Suppressor macrophage (primary cell): ENCODE measurements at places on chromosomes 13 and 19.

GRCh38 chr13:44199627-44200207 is 173.9 kb upstream of the SERP2 start:
- no peak for DNase-seq

DNA sequence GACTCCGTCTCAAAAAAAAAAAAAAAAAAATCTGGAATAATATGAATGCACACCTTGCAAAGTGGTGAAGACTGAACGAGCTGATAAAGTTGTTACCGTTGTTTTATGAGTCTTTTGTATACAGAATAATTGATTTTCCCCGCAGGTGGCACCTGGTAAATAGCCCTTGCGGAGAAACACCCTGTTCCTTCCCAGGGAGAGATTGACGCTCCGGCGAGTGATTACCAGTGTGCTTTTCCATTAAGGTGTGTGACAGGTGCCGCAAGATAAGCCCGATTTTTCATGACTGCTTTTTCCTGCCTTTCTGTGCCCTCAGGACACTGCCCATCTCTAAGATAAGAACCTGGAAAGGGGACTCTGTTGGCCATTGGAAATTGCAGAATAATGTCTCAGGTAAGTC is 943 bp downstream of the ZNF302 start:
- DNase-seq = no peak

GRCh38 chr19:29503140-29503758 is 22.5 kb upstream of the VSTM2B start:
- no peak for DNase-seq

DNA sequence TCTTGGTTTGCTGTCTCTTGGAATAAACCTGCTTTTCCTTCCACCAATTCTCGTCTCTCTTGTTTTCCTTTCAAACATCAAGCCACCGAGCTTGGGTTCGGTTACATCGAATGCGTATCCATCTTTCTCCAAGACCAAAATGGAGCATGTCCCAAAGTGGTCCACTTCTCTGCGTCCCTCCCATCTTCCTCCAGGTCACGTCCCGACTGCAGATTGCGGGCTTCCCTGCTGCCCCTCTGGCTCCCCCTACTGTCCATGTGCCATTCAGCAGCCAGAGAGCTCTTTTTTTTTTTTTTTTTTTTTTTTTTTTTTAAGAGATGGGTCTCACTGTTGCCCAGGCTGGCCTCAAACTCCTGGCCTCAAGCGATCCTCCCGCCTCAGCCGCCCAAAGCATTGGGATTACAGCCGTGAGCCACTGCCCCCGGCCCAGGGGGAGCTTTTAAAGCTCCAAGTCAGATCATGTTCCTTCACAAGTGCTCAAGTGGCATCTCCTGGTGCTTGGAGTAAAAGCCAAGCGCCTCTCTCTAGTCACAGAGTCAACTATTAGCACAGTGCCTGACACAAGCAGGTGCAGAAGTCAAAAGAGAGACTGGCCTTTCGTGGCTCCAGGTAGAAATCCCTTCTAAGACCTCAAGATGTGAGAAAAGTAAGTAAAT is 10.0 kb downstream of the COL5A3 start:
- peak; percentile 68 for DNase-seq

GRCh38 chr13:47076500-47076899 is 179.6 kb upstream of the HTR2A start:
- DNase-seq = no peak

GRCh38 chr19:11165486-11166030 is 10.0 kb upstream of the SPC24 start:
- no peak for DNase-seq

- DNase-seq = peak; percentile 68
These were observed 11.9 kb downstream of the PEAK3 start for GRCh38 chr19:2270157-2270422.

DNA sequence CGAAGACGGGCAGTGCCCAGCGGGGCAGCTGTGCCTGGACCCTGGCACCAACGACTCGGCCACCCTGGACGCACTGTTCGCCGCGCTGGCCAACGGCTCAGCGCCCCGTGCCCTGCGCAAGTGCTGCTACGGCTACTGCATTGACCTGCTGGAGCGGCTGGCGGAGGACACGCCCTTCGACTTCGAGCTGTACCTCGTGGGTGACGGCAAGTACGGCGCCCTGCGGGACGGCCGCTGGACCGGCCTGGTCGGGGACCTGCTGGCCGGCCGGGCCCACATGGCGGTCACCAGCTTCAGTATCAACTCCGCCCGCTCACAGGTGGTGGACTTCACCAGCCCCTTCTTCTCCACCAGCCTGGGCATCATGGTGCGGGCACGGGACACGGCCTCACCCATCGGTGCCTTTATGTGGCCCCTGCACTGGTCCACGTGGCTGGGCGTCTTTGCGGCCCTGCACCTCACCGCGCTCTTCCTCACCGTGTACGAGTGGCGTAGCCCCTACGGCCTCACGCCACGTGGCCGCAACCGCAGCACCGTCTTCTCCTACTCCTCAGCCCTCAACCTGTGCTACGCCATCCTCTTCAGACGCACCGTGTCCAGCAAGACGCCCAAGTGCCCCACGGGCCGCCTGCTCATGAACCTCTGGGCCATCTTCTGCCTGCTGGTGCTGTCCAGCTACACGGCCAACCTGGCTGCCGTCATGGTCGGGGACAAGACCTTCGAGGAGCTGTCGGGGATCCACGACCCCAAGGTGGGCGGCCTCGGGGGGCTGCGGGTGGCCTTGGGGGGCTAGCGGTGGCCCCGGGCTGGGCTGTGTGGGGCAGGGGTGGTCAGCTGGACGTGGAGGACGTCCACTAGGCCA is 4.8 kb downstream of the GRIN3B start:
- no peak for DNase-seq

- DNase-seq = peak; percentile 86
These were observed at the start of gene DHDH for GRCh38 chr19:48933382-48933932. DHDH (plus strand) TSS chr19:48933699; CDS start chr19:48933722, 23 bp downstream.

- DNase-seq = peak; percentile 47
These were observed 14.7 kb downstream of the TLE5 start for GRCh38 chr19:3047496-3048189.

GRCh38 chr13:50080203-50080910 is 65.1 kb downstream of the KCNRG start:
- DNase-seq = peak; percentile 29

- no peak for DNase-seq
These were observed 6.1 kb upstream of the CYSLTR2 start for GRCh38 chr13:48647625-48648024.

DNA sequence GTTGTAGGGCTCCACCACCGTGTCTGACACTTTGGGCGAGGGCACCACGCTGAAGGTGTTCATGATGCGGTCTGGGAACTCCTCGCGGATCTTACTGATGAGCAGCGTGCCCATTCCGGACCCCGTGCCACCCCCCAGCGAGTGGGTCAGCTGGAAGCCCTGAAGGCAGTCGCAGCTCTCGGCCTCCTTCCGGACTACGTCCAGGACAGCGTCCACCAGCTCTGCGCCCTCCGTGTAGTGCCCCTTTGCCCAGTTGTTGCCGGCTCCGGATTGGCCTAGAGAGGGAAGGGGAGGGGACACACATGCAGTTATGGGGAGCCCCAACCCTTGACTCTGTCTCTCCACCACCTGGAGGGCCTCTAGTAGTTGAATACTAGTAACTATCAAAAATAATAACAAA is 6.2 kb downstream of the TUBB4A start:
- no peak for DNase-seq

GRCh38 chr19:5805462-5806132 is 730 bp downstream of the NRTN start:
- DNase-seq = peak; percentile 55

DNA sequence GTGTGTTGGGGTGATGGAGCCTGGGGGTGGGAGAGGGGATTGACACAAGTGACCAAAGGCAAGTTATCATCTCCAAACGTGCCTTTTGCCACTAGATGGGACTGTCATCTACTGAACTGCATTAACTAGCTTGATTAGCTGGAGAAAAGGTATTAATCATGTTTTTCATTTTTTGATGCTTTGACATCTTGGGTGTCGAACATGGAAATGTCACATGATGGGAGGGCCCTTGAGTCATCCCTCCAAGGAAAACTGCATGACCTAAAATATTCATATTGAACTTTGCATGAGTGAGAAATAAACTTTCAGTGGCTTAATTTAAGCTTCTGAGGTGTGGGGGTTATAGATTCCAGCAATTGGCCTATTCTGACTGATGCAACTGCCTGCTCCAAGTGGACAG is 73.3 kb downstream of the ALOX5AP start:
- DNase-seq = no peak

- DNase-seq = peak; percentile 78
These were observed 22.3 kb downstream of the IER2 start for GRCh38 chr19:13172346-13173138.

DNA sequence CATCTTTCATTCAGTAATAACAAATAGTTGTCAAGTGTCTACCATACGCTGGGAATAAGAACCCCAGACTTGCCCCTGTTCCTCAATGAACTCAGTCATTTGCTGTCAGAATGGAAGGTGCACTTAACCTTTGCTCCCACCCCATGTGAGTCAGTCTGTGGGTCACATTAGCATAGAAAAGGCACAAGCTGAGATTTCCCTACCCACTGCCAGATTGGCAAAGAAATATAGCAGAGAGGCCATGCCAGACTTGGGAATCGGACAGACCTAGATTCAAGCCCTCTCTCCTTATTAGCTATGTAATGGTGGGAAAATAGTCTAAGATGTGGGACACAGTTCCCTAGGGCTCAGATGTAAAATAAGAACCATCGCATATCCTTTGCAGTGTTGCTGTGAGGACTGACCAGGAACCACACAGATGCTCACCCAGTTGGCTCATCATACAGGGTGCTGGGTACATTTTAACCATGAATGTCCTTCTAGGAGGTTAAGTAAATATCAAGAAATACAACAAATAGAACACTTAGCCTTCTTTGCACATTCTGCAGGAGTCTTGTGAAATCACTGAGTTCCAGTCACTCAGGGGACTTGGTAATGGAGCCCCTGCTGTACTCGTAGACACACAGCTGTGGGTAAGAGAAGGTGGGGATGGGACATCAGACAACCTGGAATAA is 218.2 kb downstream of the FGF14 start:
- DNase-seq = no peak

DNA sequence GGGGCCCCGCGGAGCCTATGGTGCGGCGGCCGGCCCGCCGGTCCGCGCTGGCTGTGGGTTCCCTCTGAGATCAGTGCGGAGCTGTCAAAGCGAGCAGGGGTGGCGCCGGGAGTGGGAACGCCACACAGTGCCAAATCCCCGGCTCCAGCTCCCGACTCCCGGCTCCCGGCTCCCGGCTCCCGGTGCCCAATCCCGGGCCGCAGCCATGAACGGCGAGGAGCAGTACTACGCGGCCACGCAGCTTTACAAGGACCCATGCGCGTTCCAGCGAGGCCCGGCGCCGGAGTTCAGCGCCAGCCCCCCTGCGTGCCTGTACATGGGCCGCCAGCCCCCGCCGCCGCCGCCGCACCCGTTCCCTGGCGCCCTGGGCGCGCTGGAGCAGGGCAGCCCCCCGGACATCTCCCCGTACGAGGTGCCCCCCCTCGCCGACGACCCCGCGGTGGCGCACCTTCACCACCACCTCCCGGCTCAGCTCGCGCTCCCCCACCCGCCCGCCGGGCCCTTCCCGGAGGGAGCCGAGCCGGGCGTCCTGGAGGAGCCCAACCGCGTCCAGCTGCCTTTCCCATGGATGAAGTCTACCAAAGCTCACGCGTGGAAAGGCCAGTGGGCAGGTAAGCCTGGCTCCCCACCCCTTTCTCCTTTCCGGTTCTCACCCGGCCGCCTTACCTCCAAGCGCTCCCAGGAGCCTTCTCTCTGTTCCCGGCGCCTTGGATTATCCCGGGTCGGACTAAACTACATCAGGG is at the start of gene PDX1:
TSS of gene PDX1 (plus strand) at position 67 of the 743 bp plus-strand sequence. CDS start at position 206, 139 bp downstream.
- DNase-seq = peak; percentile 22

- DNase-seq = no peak
These were observed 2.9 kb upstream of the MAP1S start for GRCh38 chr19:17716309-17716929.

DNA sequence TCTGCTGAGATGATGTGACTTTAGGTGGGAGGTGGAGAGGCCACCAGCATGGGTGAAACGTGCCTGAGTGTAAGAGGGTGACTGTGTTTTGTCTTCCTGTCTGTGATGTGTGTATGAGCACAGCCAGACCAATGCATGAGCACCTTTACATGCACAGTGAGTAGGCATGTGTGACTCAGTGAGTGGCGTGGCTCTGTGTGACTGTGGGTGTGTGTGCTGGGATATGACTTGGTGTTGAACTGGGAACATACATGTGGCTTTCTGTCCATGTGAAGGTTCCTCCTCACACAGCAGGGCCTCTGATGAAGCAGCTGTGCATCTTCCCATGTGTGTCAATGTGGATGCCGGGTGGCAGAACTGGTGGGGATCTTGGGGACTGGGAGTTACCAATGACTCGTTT is 19.9 kb upstream of the LGALS13 start:
- DNase-seq = no peak
